Epithelial cell of proximal tubule (primary cell): ENCODE measurements at places on chromosomes 7 and 10. TPM values are rescaled to one million over a fixed set of nuclear protein-coding genes. Genes with fewer than 3 reads are reported as not detected.

- no peak for DNase-seq
Observed at GRCh38 chr7:45594745-45595535, 20.8 kb downstream of the ADCY1 start.

DNA sequence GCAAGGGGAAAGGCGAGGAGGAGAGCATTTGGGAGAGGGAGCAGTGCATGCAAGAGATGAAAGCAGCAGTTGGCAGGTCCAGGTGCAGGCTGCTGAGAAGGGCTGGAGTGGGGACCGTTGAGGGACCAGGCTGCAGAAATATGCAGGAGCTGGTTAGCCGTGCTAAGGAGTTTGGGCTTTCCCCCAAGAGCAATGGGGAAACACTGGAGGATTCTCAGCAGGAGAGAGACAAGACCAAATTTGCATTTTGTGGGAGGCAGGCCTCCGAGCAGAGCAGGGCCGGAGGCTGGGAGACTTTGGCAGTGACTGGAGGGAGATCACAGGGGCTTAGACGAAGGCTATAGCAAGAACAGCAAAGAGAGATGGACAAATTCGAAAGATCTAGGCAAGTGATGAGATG is 11.8 kb downstream of the BTBD16 start:
- no peak for DNase-seq

DNA sequence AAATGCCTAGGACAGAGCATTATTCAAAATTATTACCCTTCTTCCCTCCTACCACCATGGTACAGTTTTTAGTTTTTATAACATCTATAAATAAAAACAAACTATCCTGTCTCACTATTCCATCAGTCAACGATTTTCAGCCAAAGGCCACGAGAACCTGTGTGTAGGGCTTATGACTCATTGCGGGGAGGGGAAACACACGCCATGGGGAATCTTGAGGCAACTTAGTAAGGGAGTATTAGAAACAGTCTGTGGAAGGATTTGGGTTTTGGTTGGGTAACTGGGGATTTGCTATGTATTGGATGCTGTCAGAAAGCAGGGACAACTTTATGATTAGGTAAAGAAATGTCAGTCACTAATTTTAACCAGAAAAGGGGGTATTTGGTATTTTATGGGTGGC is 14.7 kb downstream of the GPR141 start:
- DNase-seq, result no peak

DNA sequence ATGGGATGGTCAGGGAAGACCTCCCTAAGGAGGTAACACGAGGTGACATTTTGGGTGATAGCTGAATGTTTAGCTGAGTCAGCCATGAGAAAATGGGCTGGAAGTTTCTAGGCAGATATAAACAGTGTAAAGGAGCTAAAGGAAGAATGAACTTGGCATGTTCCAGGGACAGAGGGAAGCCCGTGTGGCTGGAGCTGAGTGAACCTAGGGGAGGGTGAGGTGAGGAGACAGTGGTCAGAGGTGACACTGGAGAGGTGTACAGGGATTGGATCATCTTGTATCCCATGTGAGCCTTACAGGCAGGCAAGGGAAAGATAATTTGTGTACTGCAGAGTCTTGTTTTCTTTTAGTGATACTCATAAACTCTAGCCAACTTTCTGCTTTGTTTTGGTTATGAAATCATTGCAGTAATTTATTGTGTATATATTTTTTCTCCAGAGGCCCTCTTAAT is 1.8 kb downstream of the STARD3NL start:
- DNase-seq, result no peak

- DNase-seq, result no peak
Observed at GRCh38 chr10:125063256-125063925, 97.0 kb downstream of the CTBP2 start.

- DNase-seq, result no peak
Observed at GRCh38 chr7:11120675-11121220, 147.1 kb downstream of the PHF14 start.

DNA sequence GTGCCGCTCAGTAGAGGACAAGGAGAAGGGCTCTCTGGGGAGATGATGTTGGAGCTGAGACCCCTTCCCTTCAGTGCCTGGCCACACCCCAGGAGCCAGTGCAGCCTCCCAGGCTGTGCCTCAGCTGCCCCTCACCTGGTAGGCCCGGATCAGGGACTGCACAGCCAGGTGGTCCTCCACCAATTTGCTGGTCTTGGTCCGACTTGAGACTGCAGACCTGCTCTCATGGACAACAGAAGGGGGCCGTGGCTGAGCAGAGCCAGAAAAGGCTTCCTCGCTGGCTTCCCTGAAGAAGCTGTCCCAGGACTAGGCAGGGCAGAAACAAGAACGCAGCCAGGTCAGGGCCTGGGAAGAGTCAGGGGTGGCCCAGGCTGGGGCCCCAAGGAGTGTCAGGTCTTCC is 5.5 kb downstream of the OGDHL start:
- no peak for DNase-seq

GRCh38 chr10:49174926-49175500 is 13.2 kb downstream of the TMEM273 start:
- no peak for DNase-seq

- DNase-seq, result no peak
Observed at GRCh38 chr10:133237241-133237587, 441 bp upstream of the VENTX start.

GRCh38 chr10:91816981-91817380 is 18.8 kb downstream of the TNKS2 start:
- no peak for DNase-seq

- no peak for DNase-seq
Observed at GRCh38 chr7:20438694-20439376, 108.1 kb downstream of the ITGB8 start.

DNA sequence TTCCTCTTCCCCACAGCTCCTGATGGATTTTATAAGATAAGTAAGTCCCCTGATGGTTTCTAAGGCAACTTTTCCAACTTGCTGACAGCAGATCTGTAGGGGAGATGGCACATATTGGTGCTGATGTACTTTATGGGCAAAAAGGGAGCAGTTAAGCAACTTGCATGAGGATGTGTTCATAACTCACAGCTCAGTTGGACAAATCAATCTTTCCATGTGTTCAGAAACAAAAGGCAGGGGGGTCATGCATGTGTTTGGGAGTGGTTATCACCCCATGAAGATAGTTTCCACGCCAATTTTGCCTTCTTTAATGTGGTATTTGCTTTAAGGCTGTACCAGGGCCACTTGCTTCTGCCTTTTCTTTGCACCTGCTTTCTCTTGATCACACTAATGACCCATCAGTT is 6.1 kb downstream of the RBM20 start:
- no peak for DNase-seq

The PLEKHS1 gene
- total RNA-seq, result not detected in 2 replicates

DNA sequence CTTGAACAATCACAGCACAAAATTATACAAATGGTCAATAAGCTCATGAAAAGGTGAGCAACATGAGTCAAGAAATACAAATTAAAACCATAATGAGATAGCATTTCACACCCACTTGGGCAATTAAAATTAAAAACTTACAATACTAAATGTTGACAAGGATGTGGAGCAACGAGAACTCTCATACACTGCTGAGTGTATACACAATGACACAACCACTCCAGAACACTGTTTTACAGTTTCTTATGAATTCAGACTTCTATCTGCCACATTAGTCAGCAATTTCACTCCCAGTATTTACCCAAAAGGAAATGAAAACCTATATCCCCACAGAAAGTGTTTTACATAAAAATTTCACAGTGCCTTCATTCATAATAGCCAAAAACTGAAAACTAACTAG is 31.1 kb downstream of the GDI2 start:
- no peak for DNase-seq

DNA sequence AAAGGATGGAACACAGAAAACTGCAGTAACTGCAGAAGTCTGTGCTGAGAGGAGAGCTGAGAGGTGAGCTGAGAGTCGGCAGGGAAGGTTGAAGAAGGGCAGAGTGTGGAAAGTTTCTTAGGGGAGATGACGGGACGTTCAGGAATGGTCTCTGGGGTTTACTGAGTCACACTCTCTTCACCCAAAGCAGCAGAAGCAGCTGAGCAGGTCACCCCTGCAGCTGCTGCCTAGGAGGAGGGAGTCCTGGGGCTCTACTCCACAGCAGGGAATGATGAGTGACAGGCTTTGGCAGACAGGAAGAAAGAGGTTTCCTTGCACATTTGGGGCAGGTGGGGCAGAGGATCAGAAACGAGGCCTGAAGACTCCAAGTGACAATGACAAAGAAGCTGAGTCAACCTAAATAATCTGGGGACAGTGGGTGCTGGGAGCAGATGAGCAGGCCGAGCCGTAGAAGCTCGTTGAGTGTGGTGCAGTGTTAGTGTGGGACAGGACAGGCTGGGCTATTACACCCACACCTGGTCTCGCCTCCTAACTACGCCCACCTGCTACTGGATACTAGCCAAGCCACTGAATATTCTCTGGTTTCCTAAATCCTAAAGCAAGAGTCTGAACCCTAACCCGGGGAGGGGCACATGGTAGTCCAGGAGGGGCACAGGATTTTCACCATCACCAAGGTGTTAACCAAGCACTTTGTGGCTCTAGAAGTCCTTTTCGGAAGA is 24.9 kb downstream of the BEND7 start:
- no peak for DNase-seq

The C10orf105 gene
- not detected in 2 replicates for total RNA-seq
